ENCODE measurements at places on chromosomes 3 and 15.
A peak's percentile ranks its signal among the peaks of the same experiment; 100 is the strongest.

DNA sequence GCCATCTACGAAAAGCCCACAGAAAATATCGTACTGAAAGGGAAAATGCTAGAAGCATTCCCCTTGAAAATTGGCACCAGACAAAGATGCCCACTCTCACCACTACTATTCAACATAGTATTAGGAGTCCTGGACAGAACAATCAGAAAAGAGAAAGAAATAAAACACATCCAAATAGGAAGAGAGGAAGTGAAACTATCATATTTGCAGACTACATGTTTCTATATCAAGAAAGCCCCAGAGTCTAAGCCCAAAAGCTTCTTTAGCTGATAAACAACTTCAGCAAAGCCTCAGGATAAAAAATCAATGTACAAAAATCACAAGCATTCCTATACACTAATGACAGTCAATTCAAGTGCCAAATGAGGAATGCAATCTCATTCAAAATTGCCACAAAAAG, 15.6 kb downstream of the OR5K3 start:
- DNase-seq = no peak

GRCh38 chr3:16059711-16060357, 114.6 kb upstream of the GALNT15 start:
- no peak for DNase-seq

DNA sequence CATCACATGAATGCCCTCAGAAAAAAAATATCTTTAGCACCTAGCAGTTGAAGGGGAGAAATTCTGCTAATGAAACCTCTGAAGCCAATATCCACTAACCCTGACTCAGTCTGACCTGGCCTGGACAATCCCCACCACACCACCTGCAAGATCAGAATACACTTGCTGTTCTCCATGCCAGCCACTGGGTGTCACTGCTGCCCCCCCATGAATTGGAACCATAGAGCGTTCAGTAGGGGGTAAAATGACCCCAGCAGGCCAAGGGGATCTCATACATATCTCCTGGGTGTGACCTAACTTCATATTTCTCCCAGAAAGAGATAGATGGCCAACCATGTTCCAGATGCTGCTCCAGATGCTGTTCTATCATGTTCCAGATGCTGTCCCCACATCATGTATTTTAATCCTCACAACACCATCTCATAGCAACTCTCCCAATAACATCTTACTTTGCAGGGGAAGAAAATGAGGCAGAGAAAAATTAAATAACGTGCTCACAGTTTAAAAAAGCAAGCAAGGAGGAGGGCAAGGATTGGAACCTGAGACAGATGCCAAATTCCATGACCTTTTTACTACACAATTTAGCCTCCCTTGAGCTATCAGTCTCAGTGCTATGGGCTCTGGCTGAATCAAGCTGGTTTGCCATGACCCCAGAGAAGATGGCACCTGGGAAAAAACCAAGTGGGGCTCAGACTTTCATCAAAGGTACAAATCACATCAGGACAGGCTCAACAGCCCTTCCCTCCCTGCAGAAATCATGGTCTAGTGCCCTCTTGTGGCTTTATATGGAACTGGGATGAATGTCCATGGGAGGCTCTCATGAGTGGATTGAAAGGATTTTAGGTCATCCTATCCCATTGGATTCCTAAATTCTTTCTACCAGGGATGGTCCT, 12.4 kb downstream of the NTRK3 start:
- DNase-seq = no peak

- no peak for DNase-seq
Observed at GRCh38 chr3:66537735-66538134, 36.9 kb upstream of the LRIG1 start.

GRCh38 chr3:88758676-88759075, 348.7 kb upstream of the EPHA3 start:
- no peak for DNase-seq

- DNase-seq = peak; percentile 98
Observed at GRCh38 chr3:102577082-102577789, 142.4 kb downstream of the ZPLD1 start.

GRCh38 chr15:74723754-74724334, 1.5 kb downstream of the CYP1A1 start:
- DNase-seq = peak; percentile 22

DNA sequence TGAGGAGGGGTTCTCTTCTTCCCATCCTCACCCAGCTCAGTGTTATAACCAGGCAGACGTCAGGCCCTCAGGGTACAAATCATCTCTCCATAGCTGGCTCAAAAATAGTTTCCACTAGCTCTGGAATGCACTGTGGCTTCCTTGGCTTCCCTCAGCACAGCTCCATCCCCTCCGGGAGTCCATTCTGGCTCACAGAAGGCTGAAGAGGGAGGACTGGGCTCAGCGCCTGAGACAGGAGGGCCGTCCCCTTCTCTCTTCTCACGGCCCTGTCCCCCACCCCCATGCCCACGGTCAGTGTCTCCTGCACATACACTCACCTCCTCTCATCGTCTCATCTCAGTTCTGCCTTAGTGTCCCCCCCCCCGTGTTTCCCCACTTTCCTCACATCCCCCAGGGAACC, 50.1 kb downstream of the UMPS start:
- no peak for DNase-seq

GRCh38 chr15:95874637-95875036, 455.9 kb upstream of the NR2F2 start:
- DNase-seq = no peak

DNA sequence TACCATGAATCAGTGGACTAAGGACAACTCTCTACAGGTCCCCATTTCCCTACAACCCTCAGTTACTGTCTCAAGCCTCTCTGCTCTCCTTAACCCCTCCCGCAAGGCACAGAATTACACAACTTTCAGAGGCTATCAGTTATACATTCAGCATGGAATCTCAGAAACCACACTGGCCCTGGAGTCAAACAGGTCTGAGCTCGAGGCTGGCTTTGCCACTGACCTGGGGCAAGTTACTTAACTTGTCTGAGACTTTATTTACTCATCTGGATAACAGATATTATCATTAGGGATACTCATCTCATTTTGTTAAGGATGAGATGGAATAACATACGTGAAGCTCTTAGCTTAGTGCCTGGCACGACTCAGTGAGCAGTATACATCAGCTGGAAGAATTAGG, 95.2 kb downstream of the WDR76 start:
- DNase-seq = no peak

- DNase-seq = no peak
Observed at GRCh38 chr15:28169366-28169765, 70.3 kb upstream of the OCA2 start.

- no peak for DNase-seq
Observed at GRCh38 chr15:87528873-87529272, 727.7 kb downstream of the NTRK3 start.

DNA sequence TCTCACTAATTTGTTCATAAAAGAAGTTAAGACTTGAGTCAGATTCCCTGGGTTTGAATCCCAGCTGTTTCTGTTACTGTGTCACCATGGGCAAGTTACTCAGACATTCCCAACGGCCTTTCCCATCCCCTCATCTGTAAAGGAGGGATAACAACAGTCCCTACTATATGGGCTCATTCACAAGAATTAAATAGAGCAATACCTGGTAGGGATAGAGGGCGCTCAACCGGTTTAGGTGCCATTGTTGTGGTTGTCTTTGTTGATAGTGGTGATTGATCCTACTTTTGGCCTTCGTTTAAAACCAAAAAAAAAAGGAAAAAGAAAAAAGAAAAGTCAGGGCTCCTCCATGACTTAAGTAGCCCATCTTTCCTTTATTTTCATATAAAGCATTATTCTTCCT, 563.1 kb downstream of the GRM7 start:
- no peak for DNase-seq

GRCh38 chr3:151697496-151697895, 36.2 kb upstream of the AADACL2 start:
- no peak for DNase-seq

- no peak for DNase-seq
Observed at GRCh38 chr3:66803721-66804695, 194.1 kb upstream of the KBTBD8 start.

- no peak for DNase-seq
Observed at GRCh38 chr15:41825572-41826535, 2.0 kb upstream of the JMJD7 start.

- DNase-seq = no peak
Observed at GRCh38 chr3:13415997-13416793, 3.9 kb downstream of the NUP210 start.

DNA sequence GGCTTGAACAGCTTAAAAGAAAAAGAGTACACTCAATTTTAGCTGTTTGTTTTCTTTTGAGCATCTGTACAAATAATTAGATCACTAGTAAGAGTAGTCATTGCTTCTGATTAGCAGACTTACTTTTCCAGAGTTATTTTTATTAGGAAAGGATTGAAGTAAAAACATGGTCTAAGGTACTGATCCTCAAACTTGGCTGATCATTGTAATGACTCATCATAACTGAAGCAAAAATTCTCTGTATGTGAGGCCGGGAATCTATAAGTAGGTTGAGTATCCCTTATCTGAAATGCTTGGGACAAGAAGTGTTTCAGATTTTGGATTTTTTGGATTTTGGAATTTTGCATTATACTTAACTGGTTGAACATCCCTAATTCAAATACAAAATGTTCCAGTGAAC, 12.4 kb downstream of the NMD3 start:
- DNase-seq = no peak

- no peak for DNase-seq
Observed at GRCh38 chr15:62546628-62547027, 381.5 kb upstream of the C2CD4B start.

- DNase-seq = no peak
Observed at GRCh38 chr15:70234256-70234905, 136.7 kb upstream of the TLE3 start.

GRCh38 chr3:69283496-69283895, 102.4 kb downstream of the FRMD4B start:
- DNase-seq = no peak

DNA sequence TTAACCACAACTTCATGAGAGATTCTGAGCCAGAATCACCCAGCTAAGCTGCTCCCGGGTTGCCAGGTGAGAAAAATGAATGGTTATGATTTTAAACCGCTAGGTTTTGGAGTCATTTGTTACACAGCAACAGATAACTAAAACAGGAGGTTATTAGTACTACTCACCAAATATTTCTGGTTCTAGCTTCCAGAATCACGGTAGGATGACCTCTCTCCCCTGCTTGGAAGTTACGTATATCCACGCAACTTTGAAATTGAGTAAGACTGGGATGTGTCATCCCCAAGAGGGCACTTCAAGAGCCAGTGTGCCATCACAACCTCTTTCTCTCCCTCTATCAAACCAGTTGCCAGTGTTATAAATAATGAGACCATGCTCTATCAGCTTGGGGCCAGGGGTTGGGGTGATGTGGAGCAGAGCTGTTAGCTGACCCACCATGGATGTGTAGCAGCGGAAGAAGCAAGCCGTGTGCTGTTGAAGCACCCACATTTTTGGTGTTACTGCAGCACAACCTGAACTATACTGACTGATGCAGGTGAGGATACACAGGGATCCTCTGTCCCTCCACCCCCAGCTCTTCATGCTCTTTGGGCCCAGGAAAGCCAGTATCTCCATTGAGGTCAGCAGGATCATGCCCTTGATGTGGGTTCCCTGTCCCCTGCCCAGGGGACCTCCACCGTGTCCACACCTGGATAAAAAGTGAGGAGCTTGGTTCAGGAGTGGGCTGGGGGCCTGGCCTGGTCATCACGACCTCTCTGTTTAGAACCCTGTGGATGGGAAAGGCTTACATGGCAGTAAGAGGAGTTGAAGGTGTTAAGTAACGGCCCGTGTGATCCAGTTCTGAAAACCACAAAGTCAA, 19.4 kb upstream of the ALDH1A3 start:
- no peak for DNase-seq

DNA sequence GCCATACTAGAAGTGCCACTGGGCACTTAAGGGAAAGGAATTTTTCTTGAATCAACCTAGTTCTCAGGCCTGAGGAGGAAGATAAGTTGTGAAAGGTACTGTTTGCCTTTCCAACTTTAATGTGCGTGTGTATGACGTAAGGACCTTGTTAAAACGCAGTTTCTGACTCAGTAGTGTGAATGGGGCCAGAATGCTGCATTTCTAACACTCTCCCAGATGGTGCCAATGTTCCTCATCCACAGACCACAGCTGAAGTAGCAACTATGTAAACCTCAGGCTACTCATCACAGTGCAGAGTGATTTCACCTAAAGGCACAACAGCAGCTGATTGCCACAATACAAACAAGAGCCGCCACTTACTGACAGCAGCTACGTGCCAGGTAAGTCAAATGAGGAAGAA, 103.6 kb downstream of the OTOL1 start:
- DNase-seq = peak; percentile 33

DNA sequence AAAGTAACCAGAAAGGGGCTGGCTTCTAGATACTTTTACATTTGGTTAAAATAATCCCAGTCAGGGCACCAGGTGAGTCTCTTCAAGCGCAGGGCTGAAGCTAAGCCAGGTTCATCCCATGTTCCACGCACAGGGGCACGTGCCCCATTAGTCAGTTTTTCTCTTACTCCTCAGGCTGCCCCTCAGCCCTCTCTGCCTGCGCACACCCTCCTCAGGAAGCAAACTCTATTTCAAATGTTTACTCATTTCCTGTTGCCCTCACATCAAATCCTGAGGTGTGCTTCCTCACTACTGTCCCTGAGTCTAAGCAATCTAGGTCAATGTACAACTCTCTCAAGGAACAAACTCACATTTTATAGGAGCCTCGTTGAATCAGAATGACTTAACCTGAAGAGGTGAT, 48.5 kb downstream of the THBS1 start:
- DNase-seq = no peak

DNA sequence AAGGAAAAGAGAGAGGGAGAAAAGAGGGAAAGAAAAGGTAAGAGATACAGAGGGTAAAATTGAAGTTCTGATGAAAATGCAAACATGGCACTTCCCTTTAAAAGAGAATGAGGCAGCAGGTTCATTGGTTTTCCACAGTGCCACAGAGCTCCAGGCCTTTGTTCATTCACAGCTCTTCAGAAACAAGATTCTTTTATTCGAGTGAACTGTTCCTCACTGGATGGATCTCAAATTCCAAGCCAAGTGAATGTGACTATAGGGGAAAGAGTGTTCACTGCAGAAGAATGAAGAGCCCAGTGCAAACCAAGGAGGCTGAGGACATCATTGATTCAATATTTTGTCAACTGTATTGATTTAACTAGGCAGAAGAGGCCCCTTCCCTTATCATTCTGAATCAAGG, 280.3 kb upstream of the PROK2 start:
- DNase-seq = no peak

DNA sequence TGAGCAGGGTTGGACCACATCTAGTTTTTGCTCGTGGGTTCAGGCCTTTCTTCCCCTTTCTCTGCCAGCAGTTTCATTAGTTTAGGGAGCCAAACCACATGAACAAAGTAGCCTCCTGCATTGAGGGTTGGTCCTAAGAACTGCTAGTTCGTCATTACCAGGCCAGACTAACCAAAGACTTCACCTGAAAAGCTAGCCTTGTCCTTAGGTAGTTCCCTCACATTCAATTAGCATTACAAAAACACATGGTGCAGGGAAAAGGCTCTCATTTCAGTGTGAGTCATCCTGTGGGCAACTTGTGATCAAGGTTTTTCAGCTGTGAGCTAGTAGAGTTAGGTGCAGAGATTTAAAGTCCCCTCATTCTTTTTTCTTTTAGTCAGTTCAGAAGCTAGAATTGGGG, 279.3 kb upstream of the CTNNB1 start:
- DNase-seq = no peak

DNA sequence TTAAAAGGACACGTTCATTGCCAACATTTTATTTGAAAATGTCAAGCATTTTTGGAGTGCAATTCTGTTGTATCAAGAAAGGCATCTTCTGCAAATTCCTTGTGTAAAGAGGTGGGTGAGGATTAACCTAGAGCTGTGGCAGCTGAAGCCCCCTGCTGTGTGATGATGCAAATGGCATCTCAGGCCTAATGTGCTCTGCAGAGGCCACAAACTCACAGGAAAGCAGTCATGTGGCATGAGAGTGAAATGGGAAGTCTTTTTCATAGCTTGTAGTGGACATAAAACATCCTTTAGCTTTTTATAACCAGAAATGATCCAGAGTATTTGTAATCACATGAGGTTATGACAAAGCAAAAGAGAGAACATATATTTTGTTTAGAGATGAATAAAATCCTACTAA, 6.4 kb downstream of the CADM2 start:
- no peak for DNase-seq
